KG1 (cell line): ENCODE measurements at places on chromosomes 3 and 15.

- DNase-seq = no peak
Measured at GRCh38 chr15:66580643-66581042, 14.8 kb upstream of the LCTL start.

GRCh38 chr3:43707266-43707665 lies 16.5 kb downstream of the ABHD5 start:
- no peak for DNase-seq

DNA sequence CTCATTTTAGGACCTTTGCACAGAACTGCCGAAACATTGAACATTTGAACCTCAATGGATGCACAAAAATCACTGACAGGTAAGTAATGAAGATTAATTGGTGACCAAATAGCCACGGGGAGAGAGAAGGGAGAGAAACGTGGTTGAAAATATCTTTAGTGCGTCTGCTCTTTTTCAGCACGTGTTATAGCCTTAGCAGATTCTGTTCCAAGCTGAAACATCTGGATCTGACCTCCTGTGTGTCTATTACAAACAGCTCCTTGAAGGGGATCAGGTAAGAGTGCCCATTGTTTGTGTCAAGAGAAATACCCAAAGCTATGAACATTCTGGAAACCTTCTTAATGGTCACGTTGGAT lies 67.1 kb downstream of the UBP1 start:
- no peak for DNase-seq

DNA sequence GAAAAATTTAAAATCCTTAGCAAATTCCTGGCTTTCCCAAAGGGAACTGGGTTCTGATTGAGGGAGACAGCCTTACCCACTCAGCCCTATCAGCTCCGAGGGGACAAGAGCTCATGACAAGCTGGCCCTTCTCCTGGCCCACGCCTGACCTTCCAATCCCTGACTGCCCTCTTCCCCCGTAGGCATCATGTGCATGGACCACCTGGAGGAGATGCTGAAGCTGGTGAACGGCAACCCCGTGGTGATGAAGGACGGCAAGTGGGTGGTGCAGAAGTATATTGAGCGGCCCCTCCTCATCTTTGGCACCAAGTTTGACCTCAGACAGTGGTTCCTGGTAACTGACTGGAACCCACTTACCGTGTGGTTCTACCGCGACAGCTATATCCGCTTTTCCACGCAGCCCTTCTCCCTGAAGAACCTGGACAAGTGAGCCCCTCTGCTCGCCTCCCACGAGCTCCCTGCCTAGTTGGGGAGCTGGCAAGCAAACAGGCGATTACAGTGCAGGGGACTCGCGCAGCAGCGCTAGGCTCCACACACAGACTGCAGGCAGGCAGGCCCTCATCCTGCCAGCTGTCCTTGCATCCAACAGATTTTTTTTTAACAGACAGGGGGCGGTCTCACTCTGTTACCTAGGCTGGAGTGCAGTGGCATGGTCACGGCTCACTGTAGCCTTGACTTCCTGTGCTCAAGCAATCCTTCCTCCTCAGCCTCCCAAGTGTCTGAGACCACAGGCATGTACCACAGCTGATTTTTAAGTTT lies 16.8 kb downstream of the RPUSD3 start:
- DNase-seq = no peak

- DNase-seq = peak; percentile 47
Measured at GRCh38 chr3:25665315-25666280, 891 bp upstream of the TOP2B start.

- DNase-seq = no peak
Measured at GRCh38 chr3:25566358-25566920, 98.3 kb downstream of the TOP2B start.

GRCh38 chr3:3151513-3151912 lies 24.8 kb downstream of the TRNT1 start:
- DNase-seq = no peak

DNA sequence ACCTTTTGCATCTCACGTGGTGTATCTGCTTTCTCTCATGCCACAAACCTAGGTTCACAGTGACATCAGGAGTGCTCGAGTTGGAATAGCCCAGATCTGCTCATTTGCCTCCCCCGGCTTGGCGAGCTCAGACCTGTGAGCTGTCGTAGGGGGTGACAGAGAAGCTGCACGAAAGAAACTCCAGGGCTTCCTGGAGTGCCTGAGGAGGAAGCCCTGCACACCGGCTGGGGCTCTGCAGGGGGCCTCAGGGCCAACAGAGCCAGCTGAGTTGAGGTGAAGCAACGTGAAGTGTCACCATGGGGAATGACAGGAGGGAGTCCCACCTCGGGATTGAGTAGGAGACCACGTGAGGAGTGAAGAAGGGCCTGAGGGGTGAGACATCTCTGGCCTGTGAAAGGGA lies 62.5 kb downstream of the RPN1 start:
- no peak for DNase-seq

- no peak for DNase-seq
Measured at GRCh38 chr3:45309876-45310275, 78.5 kb upstream of the LARS2 start.

DNA sequence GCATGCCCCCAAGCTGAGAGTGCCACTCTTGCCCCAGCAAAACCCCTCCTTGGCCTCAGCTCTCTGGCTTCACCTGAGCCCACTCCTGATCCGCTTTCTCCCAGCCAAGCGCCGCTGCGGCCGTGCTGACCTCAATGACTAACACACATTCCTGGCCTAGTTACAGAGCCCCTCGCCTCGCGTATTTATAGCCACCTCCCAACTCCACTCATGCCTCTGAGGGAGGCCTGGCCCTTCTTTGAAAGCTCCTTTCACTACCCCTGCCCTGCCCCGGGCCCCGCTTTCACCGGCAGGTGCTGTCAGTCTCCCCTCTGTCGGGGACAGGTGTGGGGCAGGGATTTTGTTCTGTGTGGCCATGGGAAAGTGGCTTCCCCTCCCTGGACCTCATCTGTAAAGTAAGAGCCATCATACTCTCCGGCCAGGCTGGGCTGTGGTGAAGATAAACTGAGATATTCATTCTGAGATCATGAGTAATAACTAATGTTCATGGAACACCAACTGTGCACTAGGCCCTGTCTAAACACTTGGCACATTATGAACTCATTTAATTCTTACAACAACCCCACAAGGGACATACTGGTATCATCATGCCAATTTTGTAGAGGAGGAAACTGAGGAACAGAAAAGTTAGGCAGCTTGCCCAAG lies 13.2 kb upstream of the ATP2B2 start:
- DNase-seq = no peak

- no peak for DNase-seq
Measured at GRCh38 chr3:339351-339750, 142.8 kb downstream of the CHL1 start.

GRCh38 chr3:68631850-68632545 lies 300.3 kb downstream of the TAFA4 start:
- no peak for DNase-seq

GRCh38 chr15:37764733-37765191 lies 169.7 kb upstream of the TMCO5A start:
- peak; percentile 40 for DNase-seq
